Bronchial smooth muscle cell (primary cell): ENCODE measurements at places on chromosomes 12 and 14. TPM values are rescaled to one million over a fixed set of nuclear protein-coding genes. Genes with fewer than 3 reads are reported as not detected.

ST8SIA1 gene
- 3.2 and 11.3 TPM in 2 replicates for total RNA-seq

IFI27L1 gene
- total RNA-seq, result 18.1 and 30.9 TPM in 2 replicates

TMEM179 gene
- total RNA-seq, result 0.52 TPM in 1 of 2 replicates, not detected in the other

WASHC4 gene
- 46.9 and 73.3 TPM in 2 replicates for total RNA-seq

EIF2B1 gene
- 27.3 and 38.4 TPM in 2 replicates for total RNA-seq
